ENCODE measurements at places on chromosomes 2 and 18.

GRCh38 chr18:57837917-57838548 lies 34.9 kb upstream of the ATP8B1 start:
- DNase-seq: no peak

DNA sequence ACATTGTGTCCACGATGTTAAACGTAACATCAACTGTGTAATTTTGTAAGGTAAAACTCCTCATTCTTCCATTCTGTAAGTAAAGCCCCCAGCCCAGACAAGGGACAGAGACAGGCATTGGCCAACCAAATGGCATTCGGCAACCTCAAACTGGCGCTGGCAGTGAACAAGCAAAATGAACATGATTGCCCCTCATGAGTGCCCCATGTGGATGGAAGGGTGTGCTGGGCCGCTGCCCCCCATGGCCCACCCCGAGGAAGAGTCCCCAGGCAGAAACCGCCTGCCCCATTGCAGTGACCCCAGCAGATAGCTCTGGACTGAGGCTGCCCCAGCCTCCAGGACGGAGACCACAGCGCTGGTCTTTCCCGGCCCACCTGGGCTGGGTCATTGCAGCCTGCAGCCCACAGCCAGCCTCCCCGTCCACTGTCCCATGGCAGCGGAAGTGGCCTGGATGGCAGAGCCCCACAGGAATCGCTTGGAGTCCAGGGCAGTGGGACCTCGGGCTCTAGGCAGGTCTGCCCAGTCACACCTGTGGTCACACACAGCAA lies 220.2 kb downstream of the HDAC4 start:
- no peak for DNase-seq

- no peak for DNase-seq
These were observed 6.6 kb upstream of the NPC1 start for GRCh38 chr18:23592911-23593310.

GRCh38 chr2:230866756-230867523 lies 2.2 kb downstream of the ITM2C start:
- DNase-seq: no peak

- peak; percentile 28 for DNase-seq
These were observed 86.2 kb downstream of the METTL8 start for GRCh38 chr2:171347591-171348032.

DNA sequence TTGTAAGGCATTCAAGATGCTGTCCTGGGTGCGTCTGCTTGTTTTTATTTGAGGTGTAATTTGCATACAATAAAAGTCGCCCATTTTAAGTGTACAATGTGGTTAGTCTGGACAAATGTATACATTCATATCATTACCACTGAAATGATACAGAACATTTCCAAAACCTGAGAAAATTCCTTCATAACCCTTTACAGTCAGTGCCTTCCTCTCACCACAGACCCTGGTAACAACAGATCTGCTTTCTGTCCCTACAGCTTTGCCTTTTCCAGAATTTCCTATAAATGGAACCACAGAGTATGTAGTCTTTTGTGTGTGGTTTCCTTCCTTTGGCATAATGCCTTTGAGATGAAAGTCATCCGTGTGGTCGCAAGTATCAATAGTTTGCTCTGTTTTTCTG lies 45.8 kb upstream of the NFU1 start:
- DNase-seq: no peak

- peak; percentile 72 for DNase-seq
These were observed 968 bp upstream of the RALBP1 start for GRCh38 chr18:9474108-9474982.

GRCh38 chr2:207784898-207785297 lies 15.2 kb upstream of the FZD5 start:
- DNase-seq: no peak

- no peak for DNase-seq
These were observed 4.1 kb downstream of the RAB31 start for GRCh38 chr18:9712130-9712577.

- no peak for DNase-seq
These were observed 165.5 kb downstream of the TGIF1 start for GRCh38 chr18:3615374-3615985.

DNA sequence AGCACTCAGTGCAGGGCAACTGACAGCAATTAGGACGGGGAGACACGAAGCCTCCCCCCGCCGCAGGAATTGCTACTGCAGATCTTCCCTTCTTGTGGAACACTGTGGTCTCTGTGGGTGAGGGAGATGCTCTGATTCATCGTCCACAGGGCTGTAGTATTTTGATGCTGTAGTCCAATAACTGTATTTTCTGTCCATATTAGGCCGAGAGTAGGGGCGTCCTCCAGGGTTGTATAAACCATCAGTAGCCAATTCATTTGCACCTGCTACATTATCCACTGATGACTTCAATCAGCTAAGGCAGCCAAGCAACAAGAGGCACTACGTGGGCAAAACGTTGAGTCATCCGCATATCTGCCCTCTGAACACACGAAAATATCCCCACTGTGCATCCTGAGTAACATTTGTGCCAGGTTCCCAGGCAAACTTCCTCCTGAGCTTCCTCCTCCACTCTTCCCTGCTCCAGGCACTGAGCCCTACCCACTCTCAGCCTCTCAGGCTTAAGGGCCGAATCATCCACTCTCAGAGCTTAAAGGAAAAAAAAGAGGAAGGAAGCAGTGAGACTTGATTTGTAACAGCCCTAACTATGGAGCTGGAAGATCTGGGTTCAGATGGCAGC lies 62.1 kb downstream of the LBH start:
- peak; percentile 28 for DNase-seq

DNA sequence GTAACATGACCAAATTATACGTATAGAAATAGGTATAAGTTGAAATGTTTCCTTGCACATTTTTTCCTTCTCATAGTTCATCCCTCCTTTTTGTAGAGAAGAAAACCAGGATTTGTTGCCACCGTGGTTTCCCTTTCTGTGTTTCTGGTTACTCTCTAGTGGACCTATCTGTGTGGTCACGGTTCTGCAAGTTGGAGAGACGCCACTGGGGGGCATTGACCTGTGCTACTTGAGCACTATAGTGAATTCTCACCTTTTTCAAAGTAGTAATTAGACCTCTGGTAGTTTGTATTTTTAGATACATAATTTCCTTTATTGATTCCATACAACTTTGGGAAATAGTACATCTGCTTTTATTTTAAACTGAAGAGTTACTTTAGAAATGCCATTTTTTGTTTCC lies 444.8 kb downstream of the PTPRM start:
- DNase-seq: no peak

- peak; percentile 69 for DNase-seq
These were observed 211.0 kb downstream of the KCNE4 start for GRCh38 chr2:223262946-223263345.

DNA sequence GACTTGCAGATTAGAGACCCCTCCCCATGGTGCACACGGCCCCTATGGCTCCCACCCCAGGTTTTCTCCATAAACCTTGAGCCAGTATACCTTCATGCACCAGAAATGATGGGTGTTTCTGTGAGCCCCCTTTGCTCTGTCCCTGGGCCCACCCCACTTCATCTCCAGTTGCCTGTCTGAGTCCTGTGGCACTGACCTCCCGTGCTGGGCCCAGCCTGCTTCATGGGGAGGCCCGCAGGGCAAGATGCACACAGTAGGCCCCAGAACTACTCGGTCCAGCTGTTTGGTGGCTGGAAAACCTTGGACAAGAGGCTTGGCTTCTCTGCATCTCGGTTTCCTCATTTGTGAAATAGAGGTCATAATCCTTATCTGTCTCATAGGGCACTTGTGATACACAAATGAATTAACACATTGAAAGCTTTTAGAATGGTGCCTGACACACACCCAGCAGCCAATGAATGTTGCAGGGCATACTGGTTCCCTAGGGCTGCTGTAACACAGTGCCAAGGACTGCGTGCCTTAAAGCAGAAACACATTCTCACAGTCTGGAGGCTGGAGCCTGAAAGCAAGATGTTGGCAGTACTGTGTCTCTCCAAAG lies 58.4 kb downstream of the SH3BP4 start:
- no peak for DNase-seq

DNA sequence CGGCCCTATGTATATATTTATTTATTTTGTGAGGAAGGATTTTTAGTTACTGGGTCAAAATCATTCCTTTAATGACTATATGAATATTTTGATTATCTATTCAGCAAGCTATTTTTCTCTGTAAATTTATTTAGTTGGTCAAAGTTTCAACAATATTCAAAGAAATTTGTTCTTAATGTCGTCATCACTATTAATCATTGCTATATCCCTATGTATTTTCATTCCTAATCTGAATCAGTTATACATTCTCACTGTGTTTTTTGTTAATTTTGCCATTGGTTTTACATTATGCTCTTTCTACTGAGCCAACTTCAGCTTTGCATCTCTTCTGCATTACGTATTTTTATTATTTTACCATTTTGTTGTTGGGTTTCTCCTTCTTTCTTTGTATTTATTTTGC lies 105.7 kb downstream of the CCDC178 start:
- no peak for DNase-seq

DNA sequence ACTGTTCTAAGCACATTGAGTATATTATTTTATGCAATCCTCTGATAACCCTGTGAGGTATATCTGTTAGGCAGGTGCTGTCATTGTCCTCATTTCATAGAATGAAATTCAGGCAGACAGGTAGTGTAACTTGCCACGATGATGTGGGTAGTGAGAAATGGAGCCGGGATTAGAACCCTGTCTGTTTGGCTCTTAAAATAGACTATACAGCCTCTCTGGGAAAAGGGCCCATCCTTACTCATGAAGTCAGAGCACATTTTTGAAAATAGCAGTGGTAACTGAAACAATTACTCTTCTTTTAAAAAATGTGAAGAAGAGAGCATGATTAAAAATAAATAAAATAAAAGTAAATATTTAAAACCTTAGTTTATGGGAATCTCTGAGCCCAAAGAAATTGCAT lies 23.0 kb downstream of the FAM171B start:
- DNase-seq: no peak

DNA sequence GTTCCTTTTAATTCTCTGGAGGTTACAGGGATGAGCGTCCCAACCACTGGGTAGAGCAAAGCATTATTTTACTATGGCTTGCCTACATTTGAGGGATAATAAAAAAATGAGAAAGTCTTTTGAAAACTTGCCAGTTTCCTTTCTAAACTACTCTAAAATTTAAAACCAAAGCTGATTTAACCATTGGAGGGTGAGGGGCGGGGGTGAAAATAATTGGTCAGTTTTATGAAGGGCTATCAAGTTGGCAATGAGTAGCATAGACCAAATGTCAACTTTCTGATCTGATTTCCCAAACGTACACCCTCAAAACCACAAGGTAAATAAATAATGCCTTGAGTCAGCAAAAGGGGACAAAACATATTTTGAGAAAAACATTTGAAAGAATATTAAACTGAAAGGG lies 85.7 kb upstream of the STK17B start:
- no peak for DNase-seq

GRCh38 chr2:204860274-204860673 lies 315.0 kb downstream of the PARD3B start:
- no peak for DNase-seq

DNA sequence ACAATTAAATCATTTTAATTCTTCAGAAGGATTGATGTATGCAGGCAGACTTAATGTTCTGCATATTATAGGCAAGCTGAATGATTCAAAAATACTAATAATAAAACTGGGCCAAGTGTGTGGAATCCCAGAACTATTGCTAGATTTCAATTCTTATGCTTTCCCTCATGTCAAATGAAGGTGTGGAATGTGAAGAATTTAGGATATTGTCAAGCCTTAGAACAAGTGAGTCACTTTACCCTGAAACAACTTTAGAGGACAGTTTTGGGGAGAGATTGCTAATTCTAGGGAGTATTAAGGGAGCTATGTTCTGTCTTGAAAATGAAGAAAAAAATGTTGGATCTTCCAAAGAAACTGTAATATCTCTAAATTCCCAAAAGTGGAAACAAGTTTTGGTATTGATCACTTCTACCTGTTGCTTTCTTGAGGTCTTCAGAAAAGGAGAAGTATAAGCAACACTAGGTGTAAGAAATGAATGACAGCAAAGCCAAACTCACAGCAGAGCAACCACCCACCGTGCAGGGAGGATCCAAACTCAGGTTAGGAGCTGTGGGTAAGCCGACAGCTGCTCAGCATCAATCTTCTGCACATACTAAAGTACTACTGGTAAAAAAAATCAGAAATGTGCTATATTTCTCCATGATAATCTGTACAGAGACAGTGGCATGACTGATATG lies 818.1 kb downstream of the SLC4A3 start:
- no peak for DNase-seq

DNA sequence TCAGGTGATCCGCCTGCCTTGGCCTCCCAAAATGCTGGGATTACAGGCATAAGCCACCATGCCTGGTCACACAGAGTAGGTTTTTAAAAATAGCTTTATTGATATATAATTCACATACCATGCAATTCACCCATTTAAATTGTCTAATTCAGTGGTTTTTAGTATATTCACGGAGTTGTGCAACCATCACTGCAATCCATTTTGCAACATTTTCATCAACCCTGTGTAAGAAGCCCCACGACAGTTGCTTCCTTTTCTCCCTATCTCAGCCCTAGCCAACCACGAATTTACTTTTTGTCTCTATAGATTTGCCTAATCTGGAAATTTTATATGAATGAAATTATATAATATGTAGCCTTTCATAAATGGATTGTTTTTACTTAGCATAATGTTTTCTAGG lies 266.4 kb downstream of the NAPG start:
- no peak for DNase-seq

DNA sequence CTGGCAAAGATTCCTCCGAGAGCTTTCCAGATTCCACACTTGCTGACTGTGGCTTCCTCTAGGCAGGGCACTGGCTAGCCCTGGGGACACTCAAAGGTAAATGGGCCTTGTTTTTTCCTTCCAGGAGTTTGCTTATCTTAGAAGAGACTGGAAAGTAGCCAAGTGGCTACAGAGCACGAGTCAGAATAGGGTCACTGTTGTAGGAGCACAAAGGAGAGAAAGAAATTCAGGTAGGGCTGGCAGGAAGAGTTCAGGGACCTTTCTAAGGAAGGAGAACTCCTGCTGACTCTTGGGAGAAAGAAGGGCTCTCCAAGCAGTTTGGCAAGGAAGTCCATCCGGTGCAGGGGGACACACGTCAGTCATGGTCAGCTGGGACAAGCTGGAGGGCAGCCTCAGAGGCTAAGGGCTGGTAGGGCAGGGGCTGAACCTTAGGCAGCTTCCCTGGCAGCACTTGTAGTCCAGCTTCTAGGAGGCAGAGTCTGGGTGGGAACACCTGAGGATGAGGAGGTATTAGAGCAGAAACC lies 39.5 kb downstream of the NIFK start:
- DNase-seq: no peak

DNA sequence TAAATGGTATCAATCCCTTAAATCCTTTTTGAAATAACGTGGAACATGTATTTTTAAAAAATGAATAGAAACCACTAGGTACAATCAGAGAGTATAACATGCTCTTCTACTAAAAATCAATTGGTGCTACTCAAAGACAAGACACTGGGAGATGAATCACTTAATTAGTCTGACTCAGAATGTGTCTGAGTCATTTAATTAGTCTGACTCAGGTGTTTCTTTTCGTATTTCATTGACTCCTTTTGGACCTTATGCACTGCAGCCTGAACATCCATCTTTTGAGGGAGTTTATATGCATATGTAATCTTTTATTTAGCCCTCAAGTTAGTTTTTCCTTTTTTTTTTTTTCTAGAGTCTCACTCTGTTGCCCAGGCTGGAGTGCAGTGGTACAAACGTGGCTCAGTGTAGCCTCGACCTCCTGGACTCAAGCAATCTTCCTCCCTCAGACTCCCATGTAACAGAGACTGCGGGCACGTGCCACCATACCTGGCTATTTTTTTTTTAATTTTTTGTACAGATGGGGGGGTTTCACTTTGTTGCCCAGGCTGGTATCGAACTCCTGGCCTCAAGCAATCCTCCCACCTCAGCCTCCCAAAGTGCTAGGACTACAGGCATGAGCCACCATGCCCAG lies 26.5 kb downstream of the PPP4R3B start:
- peak; percentile 76 for DNase-seq
